ENCODE measurements at places on chromosomes 16 and 17.

DNA sequence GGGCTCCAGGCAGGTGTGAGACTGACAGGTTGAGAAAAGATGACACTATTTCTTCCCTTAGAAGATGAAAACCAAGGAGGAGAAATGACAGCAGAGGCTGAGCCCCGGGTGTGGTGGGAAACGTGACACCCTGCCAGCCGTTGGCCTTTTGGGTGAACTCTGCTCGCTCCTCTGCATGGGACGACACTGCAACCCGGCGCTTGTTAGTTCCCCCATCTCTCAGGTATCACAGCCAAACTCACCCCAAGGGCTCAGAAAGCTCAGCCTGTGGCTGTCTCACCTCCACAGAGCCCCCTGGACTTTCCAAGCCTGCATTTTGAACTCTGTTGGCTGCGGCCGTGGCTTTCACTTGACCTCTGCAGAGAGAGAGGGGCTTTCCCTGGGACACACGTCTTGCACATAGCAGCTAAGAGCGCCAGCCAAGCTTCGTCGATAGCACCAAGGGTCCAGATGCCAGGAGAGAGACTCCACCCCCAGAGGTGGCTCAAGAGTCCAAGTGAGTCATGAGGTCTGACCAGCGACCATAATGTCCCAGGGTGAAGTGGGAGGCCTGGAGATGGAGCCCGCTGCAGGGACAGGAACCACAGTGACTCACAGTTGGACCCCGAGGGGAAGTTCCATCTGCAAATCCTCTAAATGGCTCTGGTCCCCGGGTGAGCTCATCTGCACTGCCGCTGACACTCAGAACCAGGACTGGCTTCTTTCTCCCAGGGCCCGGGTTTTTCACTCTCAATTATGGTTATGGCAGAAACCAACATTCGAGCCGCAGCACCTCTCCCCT is 301.9 kb downstream of the SOX9 start:
- peak; percentile 41 for DNase-seq

- no peak for DNase-seq
These were observed 14.5 kb upstream of the ADORA2B start for GRCh38 chr17:15930426-15930825.

GRCh38 chr17:65495122-65496055 is 66.1 kb downstream of the AXIN2 start:
- DNase-seq: no peak

GRCh38 chr17:8894673-8895578 is 27.5 kb upstream of the PIK3R6 start:
- DNase-seq: peak; percentile 75

DNA sequence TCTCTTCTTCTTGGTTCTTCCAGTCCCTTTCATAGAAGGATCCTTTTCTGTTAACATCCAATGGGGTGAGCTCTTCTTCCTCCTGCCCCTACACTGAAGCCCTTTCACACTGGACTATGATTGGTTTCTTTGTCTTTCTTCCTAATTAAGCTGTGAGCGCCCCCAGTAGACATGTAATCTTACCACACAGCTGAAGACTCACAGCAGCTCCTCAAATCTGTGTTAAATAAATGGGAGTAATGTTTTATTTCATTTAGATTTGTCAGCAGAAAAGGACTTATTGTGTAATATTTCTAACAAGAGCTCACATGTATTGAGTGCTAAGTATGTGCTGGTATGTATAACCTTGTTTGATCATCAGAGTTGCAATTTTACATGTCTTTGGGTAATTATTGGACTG is 55.7 kb downstream of the TOX3 start:
- no peak for DNase-seq

Measured in activated CD4-positive, alpha-beta T cell treated with anti-CD3 and anti-CD28 coated beads, Interleukin-10, Interleukin-2, amounts not matched to agents 100 ng/mL and 50 ng/mL, durations not matched to agents 16 hours and 8 hours (primary cell).